ENCODE measurements at places on chromosomes 1 and 21. TPM values are rescaled to one million over a fixed set of nuclear protein-coding genes. Genes with fewer than 3 reads are reported as not detected.

DNA sequence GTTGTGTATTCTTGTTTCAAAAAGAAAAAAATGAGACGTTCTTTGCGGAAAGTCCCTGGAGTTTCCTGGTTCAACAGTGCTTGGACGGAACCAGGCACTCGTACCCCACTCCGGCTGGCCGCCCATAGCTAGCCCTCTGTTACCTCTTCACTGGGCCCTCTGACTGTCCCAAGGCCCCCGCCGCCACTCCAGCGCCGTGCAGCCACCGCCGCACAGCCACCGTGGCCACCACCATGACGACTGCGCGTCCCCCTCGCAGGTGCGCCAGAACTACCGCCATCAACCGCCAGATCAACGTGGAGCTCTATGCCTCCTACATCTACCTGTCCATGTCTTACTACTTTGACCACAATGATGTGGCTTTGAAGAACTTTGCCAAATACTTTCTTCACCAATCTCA, 9.6 kb downstream of the SNIP1 start:
- no peak for DNase-seq

GRCh38 chr1:165883056-165883455, 55.6 kb downstream of the UCK2 start:
- DNase-seq: no peak

The DPYD gene
- polyA plus RNA-seq: 4.2 TPM

The VTCN1 gene
- polyA plus RNA-seq: not detected

The TRIM62 gene
- 8.3 TPM for polyA plus RNA-seq

DNA sequence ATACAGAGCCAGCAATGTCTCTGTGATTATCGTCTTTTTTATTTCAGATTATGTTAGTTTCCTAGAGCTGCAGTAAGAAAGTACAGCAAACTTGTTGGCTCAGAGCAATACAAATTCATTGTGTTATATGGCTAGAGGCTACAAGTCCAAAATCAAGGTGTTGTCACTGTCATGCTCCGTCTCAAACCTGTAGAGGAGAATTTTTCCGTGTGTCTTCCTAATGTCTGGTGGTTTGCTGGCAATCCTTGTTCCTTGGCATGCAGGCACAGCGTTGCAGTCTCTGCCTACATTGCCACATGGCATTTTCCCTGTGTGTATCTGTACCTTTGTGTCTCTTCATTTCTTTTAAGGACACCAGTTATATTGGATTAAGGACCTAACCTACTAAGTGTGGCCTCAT, 244.4 kb downstream of the LRRIQ3 start:
- DNase-seq: no peak

GRCh38 chr1:220213382-220213983, 58.8 kb downstream of the RAB3GAP2 start:
- DNase-seq: no peak
